Skeletal muscle cell (primary cell): ENCODE measurements at places on chromosomes 7 and 10.

DNA sequence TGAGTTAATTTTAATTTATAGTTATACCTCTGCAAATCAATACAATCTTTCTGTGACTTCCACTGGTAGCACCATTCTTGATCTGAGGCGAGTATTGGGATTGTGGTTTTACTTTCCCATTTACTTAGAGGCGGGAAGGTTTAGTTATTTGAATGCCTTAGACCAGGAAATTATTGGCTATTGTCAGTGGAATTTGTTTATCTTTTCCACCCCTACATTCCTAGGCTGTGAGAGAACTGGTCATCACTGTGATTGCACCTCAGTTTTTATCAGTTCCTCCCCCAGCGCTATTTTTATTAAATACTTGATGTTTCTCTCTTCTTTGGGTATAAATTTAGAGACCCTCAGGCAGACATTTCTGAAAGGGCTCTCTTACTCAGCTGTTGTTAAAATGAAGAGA, 29.9 kb downstream of the CDK14 start:
- no peak for DNase-seq

DNA sequence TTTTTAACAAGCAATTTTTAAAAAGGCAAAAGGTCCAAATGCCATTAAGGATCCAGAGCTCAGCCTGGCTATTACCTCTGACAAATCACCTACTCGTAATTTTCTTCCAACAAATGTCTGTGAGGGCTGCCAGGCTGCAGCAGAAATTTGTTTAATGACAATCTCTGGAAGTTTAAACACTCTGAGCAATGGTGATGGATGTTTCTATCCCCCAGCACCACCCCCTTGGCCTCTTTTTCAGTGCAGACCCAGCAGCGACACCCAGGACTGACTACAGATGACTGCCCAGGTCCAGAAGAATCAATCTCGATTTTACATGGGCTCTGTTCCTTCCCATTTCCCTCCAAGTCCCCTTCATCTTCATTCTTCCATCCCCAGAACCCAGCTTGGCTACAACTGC, 201.4 kb upstream of the AOAH start:
- DNase-seq = no peak

DNA sequence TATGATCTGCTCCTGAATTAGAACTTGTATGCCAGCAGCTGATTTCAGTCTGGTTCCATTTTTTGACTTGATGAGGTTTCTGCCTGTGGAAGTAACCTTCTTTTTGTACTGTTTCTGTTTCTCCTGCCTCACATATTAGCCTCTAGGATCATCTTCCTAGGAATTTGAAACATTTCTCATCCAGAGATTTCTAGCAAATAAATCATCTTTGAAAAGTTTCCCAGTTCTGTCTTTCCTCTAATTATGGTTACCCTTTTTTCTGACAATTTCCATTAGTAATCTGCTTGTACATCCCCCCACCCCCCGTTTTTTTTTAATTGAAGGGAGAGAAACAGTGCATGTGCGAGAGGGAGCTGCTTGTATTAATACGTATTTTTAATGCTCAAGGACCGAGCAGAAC, 92.2 kb downstream of the NRF1 start:
- DNase-seq = no peak

DNA sequence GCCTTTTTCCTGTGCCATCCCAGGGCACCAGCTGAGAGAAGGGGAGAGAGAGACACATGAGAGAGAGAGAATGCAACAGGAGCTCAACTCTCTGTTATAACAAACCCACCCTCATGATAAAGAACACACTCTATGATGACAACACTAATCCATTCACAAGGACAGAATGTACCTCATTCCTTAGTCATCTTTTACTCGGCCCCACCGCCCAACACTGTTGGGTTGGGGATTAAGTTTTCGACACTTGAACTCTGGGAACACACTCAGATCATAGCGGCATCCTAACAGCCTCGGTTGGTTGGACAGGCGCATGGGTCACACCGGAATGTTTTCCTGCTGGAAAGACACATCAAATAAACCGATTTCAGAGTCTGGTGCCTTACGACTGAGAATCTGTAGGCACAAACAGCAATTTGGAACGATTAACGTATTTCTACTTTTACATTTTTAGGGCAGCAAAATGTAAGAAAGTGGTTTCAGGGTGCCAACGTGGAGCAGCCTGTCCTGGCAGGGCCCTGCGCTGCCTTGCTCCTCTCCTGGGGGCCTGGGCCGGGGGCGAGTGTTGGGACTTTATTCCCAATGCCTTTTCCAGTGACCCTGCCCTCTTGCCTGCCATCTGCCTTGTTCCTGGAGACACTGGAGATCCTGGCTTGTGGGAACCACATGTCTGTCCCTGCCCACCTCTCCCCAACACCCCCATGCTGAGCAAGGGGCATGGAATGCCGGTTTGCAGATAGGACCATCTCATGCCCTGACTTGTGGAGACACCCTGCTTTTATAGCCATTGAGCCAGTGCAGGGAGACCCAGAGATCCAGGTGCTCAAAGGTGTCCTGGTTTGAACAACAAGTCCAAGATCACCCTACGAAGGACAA, 287.0 kb downstream of the TCERG1L start:
- no peak for DNase-seq
